ENCODE measurements at places on chromosomes 1 and 21.

GRCh38 chr1:31624731-31625514 lies 7.4 kb downstream of the HCRTR1 start:
- DNase-seq = no peak

- no peak for DNase-seq
These were observed 277.2 kb upstream of the VAMP3 start for GRCh38 chr1:7493711-7494454.

GRCh38 chr1:218804014-218804785 lies 369.5 kb upstream of the LYPLAL1 start:
- no peak for DNase-seq

GRCh38 chr1:8352471-8352845 lies 34.5 kb downstream of the SLC45A1 start:
- no peak for DNase-seq

- DNase-seq = no peak
These were observed 26.1 kb downstream of the ETS2 start for GRCh38 chr21:38831526-38832467.

DNA sequence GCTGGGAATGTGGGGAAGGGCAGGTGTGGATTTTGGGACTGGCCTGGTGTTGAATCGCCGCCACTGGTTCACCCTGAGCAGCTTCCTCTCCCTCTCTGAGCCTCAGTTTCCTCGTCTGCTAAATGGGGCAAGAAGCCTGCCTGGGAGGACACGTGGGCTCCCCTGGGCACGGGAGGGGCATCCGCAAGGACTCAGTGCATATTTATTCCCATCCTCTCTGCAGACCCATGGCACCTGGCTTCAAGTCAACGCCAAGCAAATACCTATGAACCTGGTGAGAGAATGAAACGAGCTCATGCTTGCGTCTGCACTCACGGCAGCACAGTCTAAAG lies 234.4 kb downstream of the PTPRU start:
- DNase-seq = no peak

DNA sequence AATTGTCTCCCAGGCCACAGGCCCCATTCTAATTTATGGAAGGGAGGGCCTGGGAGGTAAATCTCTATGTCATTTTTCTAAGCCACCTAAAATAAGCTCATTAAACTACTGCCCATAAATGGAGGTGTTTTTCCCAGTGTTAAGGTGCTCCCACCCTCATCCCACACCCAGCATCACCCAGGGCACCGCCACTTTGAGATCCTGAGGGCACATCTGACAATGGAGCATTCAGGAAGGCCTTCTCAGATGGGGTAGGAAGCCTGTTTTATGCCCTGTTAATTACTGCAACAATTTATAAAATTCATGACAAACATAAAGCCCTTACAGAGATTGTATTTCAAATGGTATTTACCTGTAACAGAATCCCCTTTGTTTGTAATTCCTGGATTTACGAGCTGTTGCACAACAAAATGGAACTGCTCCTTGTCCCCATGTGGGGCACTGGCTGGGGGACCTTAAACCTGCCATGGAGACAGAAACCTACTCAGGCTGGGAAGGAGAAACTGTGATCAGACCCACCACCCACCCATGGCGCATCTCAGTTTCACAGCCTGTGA lies 319.5 kb upstream of the USP24 start:
- DNase-seq = no peak

DNA sequence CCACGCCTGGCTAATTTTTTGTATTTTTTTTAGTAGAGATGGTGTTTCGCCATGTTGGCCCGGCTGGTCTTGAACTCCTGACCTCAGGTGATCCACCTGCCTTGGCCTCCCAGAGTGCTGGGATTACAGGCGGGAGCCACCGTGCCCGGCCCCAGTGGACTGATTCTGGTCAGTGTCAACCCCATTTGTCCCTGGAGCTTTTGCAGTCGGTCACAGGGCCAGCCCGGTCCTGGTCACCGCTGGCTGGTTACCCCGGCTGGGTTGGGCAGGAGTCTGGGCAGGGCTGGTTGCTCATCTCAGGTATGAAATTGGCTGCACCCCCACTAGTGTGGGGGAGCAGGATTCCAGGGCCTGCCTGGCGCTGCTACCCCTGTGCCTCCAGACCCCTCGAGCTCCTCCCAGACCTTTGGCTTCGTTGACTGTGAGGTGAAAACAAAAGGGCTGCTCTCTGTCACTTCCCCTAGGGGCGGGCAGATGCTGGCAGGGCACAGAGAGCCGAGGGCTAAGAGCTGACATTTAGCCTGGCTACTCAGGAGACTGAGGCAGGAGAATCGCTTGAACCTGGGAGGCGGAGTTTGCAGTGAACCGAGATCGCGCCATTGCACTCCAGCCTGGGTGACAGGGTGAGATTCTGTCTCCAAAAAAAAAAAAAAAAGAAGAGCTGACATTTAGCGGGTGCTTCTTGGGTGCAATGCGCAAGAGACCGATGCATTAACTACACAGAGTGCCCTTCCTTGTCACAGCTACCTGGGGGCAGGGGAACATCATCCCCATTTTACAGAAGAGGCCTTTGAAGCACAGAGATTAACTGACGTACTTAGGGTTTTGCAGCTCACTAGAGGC lies 10.6 kb downstream of the TNFRSF1B start:
- no peak for DNase-seq

DNA sequence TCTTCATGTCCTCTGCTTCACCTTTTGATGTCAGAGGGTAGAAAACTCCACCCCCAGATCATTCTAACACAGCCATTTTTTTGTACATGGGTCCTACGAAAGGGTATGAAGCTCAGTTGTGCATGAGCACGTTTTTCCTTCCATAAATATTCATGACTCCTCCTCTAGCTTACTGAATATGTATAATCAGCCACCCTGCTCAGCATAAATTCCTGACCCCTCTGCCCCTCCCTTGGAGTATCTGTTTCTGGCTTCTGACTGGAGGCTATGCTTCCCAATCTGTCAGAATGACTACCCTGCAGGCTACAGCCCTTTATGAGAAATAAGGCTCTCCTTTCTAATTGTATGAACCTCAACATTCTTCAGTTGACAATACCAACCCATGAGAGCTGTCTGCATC lies 42.8 kb upstream of the PARP1 start:
- DNase-seq = no peak

DNA sequence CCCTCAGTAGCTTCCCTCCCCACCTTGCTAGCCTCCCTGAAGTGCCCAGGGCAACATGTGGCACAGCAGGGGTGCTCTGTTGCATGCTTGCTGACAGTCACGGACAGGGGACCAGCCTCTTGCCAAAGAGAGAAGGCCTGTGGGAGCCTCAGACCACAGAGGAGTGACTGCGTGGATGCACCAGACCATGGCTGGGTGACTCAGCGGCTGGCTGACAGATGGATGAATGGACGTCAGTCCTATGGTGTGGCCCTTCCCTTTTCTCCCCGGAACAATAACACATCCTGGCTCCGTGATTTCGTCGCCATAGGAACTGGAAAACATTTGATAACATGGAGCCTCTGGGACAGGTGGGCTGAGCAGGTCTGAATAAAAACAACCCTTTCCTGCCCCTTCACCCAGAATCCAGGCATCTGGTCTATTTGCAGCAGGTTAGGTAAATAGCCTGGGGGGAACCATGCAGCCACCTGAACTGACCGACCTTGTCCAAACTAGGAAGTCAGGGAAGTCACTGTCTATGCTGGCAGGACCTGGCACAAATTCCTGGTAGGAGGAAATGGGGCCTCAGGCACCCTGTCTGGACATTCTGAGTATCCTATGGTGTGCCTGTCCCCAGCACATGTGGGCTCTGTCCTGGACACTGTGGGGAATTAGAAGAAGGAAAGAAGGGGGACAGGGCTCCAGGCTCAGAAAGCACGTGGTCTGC lies 53.3 kb downstream of the NENF start:
- DNase-seq = no peak

DNA sequence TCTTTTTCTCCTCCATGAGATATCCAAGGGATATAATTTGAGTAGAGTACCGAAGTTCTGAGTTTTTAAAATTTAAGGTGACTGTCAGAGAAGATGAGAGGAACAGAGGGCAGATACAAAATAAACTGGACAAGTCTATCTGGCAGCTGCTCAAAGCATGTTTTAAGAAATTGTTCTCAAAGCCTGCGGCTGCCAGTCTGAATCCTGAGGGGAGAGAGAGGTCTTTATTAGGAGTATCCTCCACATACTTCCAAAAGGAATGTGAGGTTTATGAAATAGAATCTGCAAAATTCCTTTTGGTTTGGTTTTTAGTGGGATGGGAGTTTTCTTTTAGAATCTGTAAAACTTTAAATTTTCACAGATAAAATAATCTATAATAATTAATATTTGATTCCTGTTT lies 41.3 kb downstream of the TTC13 start:
- no peak for DNase-seq

DNA sequence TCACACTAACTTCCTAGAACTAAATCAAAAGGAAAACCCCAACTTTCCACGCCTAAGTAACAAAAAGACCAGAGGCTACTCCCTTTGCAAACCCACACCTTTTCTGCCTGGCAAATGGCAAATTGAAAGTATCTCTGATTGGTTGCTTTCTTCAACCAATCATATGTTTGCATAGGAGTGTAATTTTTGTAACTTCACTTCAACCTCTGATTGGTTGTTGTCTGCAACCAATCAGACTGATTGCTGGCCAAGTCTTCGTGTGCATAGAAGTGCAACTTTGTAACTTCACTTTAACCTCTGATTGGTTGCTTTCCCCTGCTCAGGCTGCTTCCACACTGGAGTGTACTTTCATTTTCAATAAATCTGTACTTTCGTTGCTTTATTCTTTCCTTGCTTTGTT lies 36.9 kb upstream of the PADI2 start:
- DNase-seq = no peak

DNA sequence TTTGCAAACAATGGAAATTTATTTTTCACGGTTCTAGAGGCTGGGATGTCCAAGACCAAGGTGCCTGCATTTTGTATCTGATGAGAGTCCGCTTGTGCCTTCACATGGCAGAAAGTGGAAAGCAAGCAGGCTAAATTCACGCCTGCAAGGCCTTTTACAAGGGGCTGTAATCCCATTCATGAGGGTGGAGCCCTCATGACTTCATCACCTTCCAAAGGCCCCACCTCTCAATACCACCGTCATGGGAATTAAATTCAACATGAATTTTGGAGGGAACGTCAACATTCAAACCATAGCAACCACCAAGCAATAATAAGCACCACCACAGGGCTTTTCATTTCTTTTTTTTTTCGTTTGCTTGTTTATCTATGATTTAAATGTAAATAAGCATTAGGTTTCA lies 115.3 kb downstream of the C1orf21 start:
- DNase-seq = no peak

GRCh38 chr21:34857874-34858273 lies 189.1 kb downstream of the CLIC6 start:
- no peak for DNase-seq

DNA sequence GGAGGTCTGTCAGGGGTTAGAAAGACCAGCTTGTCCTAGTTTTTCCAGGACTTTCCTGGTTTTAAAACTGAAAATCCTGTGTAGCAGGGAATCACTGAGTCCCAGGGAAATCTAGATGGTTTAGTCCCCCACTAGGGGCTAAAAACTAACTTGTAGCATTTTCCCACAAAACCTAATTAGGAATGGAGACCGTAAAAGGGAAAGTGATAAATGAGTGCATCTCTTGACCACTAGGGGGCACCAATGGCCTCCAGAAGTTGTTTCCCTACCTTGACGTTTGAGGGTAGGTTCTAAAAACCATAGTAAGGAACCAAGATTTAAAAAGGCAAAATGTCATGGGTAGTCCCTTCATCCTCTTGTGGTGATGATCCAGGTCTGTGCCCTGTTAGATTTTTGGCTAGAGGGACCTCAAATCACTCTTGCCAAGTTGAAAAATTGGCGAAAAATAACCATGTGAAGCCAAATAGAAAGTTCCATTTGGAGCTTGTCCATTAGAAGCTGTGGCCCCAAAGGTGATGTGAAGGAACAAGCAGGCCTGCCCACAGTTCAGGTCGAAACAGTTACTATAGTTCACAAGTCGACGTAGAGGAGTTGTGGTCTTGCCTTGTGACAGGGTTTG lies 24.5 kb downstream of the CLIC6 start:
- DNase-seq = peak; percentile 20

- DNase-seq = no peak
These were observed 108.5 kb downstream of the DENND1B start for GRCh38 chr1:197666769-197667285.

GRCh38 chr1:109897259-109897955 lies 13.2 kb upstream of the CSF1 start:
- no peak for DNase-seq

- no peak for DNase-seq
These were observed 39.4 kb downstream of the PIK3C2B start for GRCh38 chr1:204455063-204455830.

GRCh38 chr1:226365831-226366231 lies 42.1 kb downstream of the PARP1 start:
- no peak for DNase-seq

GRCh38 chr1:157177733-157178394 lies 39.7 kb upstream of the ETV3 start:
- no peak for DNase-seq

DNA sequence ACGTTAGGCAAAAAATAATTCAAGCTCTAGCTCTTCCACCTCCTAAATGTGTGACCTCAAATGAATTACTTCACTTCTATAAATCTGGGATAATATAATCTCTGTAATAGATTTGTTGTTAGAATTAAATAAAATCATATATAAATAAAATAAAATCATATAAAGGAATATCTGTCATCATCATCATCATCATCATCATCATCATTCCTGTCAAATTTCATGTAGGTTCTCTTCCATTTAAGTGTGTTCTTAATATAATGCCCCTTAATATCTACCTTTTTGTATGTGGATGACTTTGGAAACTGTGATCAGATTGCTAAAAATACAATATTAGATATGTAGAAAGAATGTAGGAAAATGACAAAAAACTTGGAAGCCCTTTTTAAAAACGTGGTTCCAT lies 621.0 kb downstream of the ADGRL2 start:
- DNase-seq = no peak
